ENCODE measurements at places on chromosomes 6 and 20.
A peak's percentile ranks its signal among the peaks of the same experiment; 100 is the strongest.

DNA sequence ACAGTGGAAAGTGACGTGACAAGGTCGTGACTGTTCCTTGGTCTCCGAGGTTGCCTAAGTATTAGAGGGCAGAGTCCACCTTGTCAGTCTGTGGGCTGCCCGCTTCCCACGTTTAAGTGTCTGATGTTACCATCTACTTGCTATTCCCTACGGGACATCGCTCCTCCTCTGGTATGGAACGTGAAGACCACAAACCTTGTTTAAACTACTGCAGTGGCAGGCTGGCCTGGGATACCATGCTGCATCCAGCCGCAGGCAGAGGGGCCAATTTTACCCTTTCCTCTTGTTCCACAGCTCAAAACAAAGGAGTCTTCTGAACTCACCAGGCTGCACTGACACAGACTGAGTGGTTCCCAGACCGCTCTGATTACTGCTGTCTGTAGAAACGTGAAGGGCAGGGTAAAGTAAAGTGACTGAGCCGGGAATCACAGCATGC lies 275.9 kb downstream of the FOXC1 start:
- no peak for DNase-seq

DNA sequence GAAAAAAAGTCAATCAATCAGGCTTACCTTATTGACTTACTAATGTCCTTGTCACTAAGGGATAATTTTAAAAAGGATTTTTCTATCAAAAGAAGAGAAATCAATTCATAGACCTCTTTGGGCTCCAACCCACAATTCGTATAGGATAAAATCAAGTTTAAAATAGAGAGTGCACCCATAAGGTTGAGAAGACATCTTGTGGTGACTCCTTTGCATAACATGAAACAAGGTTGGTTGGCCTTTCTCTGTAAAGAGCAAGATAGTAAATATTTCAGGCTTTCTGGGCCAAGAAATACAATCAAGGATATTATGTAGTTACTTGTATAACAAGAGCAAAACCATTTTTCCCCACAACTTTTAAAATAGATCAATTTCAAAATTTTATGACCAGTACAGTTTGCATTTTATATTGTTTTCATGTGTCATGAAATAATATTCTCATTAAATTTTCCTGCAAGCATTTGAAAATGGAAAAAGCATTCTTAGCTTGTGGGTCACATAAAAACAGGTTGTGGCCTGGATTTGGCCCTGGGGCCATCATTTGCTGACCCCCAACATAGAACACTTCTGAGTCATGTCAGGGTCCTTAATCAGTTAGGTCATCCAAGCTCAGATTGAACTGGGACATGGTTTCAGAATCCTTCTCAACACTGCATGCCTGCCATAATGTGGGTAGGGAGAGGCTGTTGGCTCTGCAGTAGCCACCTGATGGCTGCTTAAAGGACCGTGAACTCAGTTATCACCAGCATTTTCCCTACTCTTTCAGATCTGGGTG lies 76.7 kb downstream of the MYB start:
- DNase-seq = no peak

DNA sequence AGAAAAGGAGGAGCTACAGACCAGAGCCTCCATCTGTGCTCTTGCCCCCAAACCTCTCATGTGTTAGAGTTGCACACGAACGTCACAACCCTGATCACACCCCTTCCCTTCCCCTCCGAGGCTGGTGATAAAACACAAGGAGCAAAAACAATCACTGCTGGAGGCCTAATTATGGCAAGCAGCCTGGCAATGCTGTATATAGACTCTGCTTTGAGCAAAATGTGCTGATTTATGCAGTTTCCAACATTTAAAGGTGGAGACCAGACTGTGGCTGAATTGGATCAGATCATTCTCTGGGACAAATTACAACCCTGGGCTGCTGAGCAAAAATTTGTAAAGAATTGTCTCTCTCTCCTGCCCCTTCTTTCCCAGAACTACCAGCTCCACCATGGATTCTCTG lies 64.6 kb upstream of the SRSF6 start:
- DNase-seq = no peak

DNA sequence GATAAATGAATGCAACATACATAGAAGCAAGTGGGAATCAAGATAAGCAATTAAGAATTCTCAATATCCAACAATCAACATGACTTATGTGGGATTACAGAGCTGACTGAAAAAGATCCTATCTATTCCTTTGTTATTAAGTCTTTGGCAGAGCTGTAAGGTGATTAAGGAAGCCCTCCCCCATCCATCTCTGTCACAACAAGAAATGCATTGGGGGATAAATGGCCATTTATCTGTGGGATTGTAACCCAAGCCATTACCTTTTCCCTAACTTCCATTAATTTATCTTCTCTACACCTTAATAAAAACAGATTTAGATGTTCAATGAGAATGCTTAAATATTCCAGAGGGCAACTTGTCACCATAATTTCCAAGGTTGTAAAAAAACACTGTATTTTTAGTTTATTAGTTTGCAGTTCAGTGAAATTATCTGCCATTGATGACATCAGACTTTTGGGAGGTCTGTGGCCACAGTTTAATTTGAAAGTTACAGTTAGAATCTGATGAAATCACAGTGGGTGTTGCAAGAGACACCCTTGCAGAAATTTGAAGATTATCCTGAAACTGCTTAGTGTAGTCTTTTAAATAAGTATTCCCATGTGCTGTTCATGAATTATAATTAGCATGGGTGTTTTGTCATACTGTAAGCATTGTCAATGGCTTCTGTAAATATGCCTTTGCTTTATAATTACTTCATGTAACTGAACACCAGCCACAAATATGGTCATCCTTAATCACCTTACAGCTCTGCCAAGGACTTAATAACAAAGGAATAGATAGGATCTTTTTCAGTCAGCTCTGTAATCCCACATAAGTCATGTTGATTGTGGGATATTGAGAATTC lies 49.4 kb upstream of the FYN start:
- DNase-seq = no peak

GRCh38 chr6:74717591-74717990 lies 488.3 kb downstream of the COL12A1 start:
- no peak for DNase-seq

- DNase-seq = no peak
Measured at GRCh38 chr6:143361536-143362191, 88.8 kb downstream of the ADAT2 start.

- no peak for DNase-seq
Measured at GRCh38 chr6:37365791-37366190, 12.0 kb downstream of the RNF8 start.

DNA sequence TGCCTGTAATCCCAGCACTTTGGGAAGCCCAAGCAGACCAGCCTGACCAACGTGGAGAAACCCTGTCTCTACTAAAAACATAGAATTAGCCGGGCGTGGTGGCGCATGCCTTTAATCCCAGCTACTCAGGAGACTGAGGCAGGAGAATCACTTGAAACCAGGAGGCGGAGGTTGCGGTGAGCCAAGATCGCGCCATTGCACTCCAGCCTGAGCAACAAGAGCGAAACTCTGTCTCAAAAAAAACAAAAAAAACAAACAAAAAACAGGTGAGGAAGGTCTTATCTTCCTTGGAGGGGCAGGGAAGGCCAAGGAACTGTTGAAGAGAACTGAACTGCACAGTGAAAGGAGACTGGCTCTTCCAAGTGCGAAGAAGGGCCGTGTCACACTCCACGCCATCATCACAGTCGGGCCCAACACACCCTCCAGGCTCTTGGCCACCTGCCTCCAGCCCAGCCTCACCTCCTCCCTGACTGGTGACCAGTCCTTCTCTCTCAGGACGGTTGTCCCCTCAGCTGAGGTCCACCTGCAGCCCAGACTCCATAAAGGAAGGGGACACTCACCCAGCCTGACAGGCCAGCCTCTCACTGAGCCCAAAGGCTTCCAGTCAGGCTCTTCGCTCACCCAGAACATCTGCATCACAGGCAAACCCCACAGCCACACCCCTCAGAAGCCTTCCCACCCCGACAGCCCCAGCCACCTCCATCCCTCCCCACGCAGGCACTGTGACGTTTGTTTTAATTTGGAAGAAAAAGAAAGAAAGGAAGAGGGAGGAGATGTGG lies 4.1 kb downstream of the ZC3H12D start:
- no peak for DNase-seq

- DNase-seq = no peak
Measured at GRCh38 chr6:42984924-42985475, 630 bp downstream of the PPP2R5D start.

DNA sequence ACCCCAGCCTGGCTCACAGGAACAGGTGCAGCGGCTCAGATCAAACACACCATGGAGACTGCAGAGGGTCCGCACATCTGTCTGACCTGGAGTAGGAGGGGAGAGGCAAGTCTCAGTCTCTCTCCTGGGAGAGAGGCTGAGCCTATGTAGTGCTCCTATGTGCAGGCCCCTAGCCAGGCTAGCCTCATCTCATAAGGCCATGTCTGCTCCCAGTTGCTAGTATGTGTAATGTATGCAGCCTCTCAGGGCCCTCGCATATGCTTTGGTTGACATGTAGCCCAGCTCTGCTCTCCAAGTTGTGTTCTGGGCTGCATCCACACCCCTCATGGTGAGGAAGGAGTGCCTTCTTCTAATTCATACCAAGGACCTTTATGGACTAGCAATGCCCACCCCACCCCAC lies 11.8 kb downstream of the TNXB start:
- no peak for DNase-seq

- DNase-seq = no peak
Measured at GRCh38 chr6:148415511-148416260, 73.0 kb downstream of the SASH1 start.

DNA sequence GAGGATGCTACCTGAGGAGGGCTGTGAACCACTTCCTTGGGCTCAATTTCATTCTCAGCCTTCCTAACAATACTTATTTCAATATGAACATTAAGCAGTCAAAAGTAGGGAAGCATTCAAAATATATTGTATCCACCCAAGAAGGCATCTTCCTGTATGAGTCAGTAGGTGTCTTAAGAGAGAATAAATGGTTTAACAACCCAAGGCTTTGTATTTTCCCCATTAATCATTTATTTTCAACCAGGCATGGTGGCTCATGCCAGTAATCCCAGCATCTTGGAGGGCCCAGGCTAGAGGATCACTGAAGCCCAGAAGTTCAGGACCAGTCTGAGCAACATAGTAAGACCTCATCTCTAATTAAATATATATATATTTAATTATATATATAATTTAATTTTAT lies 74.5 kb upstream of the MARCKS start:
- no peak for DNase-seq

DNA sequence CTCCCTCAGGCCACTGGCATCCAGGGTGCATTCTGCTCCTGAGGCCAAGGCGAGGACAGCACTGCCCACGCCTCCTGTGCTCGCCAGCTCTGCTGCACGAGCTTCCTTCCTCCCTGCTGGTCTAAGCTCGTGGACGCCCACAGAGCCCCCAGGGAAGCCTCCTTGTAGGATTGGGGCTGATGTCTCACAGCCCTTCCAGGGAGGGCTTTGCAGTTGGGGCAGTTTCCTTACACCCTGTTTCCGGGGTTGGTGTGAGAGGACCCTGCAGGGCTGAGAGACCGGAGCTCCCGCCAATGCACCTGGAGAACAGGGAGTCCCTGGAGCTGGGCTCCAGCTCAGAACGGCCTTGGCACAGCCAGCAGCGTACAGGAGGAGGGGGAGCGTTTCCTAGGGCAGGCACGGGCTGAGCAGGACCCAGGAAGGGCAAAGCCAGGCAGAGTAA lies 172.4 kb upstream of the PDE10A start:
- no peak for DNase-seq

- DNase-seq = no peak
Measured at GRCh38 chr6:146545581-146545980, 1.9 kb downstream of the RAB32 start.

DNA sequence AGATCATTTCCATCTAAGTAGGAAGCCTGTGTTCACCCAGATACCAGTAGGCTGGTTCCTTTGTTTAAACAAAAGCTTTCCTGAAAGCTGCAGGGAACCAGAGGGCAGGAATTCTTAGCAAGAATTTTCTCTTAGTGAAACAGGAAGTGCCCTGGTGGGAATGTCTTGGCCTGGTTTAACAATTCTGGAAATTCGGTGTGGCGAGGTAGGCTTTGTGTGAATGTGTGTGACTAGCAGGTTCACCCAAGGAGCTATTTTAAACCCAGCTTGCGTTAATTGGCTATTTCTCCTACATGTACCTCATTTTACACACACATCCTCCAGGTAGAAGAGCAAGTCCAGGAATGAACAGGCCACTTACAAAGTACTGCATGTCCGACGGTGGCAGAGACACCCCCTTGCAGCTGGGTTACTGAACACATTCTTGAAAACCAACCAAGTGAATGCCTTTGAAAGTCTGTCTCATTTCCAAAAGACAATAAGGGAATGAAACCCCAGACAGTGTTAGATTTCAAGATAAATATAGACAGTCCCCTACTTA lies 64.6 kb downstream of the GFOD1 start:
- DNase-seq = no peak

GRCh38 chr20:419556-420165 lies 11.6 kb downstream of the RBCK1 start:
- DNase-seq = peak; percentile 96

DNA sequence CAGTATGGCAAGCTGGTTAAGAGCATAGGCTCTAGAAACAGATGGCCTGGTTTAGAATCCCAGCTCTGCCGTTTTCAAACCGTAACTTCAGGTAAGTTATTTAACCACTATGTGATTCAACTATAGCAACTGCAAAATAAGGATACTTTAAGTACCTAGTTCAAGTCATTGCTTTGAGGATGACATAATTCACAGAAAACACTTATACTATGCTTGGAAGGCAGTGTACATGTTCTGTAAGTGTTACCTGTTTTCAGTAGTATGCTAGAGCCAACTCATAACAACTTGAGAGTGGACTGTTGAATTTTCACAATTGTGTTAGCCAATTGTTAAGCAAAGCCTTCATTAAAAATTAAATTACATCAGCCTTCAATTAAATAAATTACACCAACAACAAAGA lies 134.8 kb upstream of the BEND6 start:
- no peak for DNase-seq

DNA sequence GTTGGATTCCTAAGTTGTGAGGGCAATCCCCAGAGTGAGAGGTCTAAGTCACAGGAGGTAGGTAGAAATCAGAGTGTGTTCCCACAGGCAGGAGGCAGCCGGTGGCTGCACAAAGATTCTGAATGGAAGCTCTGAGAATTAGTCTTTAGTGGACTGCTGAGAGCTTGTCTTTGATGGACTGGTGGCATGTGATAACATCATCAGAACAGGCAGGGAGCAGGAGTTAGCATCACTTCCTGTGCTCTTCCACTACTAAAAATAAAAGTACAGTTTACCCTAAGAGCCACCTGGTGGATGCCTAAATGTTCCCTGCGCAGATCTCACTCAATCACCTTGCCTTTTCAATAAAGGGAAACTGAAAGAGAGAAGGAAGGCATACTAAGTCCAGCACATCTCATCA lies 294.6 kb upstream of the POU3F2 start:
- DNase-seq = no peak

GRCh38 chr6:80962382-80962781 lies 790.1 kb downstream of the TENT5A start:
- DNase-seq = no peak

- no peak for DNase-seq
Measured at GRCh38 chr6:20605581-20605980, 71.3 kb downstream of the CDKAL1 start.

GRCh38 chr6:313087-313486 lies 20.8 kb downstream of the DUSP22 start:
- DNase-seq = no peak

DNA sequence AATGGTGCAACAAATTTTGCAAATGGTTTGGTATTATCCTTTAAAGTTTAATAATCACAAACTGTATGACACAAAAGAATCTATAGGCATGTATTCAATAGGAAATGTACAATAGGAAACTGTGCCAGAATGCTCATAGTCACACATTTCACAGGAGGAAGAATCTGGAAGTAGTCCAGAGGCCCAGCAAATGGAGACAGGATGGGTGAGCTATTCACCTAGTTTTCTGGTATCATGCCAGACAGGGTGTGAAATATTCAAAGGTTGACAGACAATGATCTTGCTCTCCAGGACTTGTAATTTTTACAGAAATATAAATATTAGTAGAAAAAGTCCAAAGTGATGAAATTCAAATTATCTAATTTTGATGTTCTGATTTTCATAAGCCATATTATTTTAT lies 520.1 kb upstream of the IMPG1 start:
- no peak for DNase-seq

Measured in NCI-H187 treated with DMSO at 0.1 percent for 48 hours (cell line).